ENCODE measurements at places on chromosomes 6 and 20. TPM values are rescaled to one million over a fixed set of nuclear protein-coding genes. Genes with fewer than 3 reads are reported as not detected.
A peak's percentile ranks its signal among the peaks of the same experiment; 100 is the strongest.

GRCh38 chr20:6269168-6269873, 146.5 kb upstream of the FERMT1 start:
- DNase-seq = peak; percentile 19

DNA sequence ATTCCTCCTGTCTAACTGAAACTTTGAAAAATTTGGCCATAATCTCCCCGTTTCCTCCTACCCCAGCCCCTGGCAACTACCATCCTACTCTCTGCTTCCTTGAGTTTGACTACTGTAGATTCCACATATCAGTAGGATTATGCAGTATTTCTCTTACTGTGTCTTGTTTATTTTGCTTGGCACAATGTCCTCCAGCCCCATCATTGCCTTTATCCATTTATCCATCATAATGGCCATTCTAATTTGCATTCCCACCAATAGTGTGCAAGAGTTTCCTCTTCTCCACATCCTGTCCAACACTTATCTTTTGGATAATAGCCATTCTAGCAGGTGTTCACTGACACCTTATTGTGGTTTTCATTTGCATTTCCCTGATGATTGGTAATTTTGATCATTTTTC, 202.3 kb downstream of the THBS2 start:
- DNase-seq = no peak

SOX18 gene
- total RNA-seq = 0.81 TPM

- DNase-seq = no peak
These were observed 199.3 kb downstream of the TENT5A start for GRCh38 chr6:81553216-81553615.

- no peak for DNase-seq
These were observed 21.9 kb downstream of the ADGB start for GRCh38 chr6:146620655-146621054.

OOEP gene
- total RNA-seq = 0.87 TPM

DNA sequence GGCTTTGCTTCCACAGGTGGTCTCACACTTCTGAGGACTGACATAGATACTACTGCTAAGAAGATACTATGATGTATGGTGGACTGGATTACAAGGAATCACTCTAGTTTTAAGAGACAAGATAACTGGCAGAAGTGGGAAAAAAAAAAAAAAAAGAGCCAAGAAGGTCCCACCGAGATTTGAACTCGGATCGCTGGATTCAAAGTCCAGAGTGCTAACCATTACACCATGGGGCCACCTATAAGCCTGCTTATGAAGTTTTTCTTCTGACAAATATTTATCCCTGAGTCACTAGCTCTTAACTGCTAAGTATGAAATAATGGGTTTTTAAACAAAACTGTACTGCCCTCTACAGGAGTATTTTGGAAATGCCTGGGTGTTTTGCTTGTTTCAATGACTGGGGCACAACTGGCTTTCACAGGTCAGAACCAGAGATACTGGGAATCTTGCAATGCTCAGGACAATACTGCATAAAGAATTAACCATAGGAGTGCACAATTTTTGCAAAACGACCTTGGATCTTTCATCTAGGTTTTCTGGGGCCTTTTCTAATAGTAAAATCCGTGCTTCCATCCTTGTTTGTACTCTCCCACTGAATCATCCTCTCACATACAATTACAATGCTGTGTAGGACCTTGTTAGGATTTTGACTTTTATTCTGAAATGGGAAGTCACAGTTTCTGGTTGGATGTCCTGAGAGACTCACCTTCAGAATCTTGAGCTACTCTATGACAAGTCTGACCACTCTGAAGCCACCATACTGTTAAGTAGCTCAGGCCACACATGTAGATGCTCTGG, 116.3 kb downstream of the OR2B2 start:
- DNase-seq = no peak

SYCP2 gene
- total RNA-seq = 0.69 TPM

GRCh38 chr6:81606965-81607381, 145.5 kb downstream of the TENT5A start:
- DNase-seq = no peak

DNA sequence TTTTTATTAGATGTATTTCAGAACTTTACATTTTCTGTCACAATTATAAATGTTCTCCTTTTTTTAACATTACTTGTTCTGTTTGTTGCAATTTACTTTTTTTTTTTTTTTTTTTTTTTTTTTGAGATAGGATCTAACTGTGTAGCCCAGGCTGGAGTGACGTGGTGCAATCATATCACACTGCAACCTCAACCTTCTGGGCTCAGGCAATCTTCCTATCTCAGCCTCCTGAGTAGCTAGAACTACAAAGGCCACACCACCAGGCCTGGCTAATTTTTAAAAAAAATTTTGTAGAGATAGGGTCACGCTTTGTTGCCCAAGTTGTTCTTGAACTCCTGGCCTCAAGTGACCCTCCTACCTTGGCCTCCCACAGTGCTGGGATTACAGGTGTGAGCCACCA, 15.1 kb upstream of the MBOAT1 start:
- no peak for DNase-seq

SLC35D3 gene
- 0.37 TPM for total RNA-seq

- no peak for DNase-seq
These were observed 310.2 kb upstream of the SGK1 start for GRCh38 chr6:134628154-134628553.

- DNase-seq = no peak
These were observed 19.7 kb downstream of the ZBP1 start for GRCh38 chr20:57600320-57601210.

- peak; percentile 79 for DNase-seq
These were observed 75.1 kb upstream of the DUSP22 start for GRCh38 chr6:217048-217659.

DNA sequence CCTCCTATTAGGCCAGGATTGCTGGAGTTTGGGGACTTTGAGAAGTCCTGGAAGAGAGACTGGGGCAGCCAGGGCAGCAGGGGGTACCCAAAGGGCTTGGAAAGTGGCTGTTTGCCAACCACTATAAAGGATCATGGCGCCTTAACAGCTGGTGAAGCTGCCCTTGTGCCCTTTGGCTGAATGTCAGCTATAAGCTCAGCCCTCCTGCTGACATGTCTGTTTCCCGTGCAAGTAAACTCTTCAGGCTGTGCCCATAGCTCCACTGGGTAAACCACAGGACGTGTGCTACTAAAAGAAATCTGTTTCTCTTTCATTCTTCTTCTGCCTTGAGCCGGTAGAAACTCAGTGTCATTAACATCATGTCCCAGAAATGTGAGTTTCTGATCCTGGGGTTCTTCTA, 97.3 kb downstream of the CAP2 start:
- no peak for DNase-seq

DNA sequence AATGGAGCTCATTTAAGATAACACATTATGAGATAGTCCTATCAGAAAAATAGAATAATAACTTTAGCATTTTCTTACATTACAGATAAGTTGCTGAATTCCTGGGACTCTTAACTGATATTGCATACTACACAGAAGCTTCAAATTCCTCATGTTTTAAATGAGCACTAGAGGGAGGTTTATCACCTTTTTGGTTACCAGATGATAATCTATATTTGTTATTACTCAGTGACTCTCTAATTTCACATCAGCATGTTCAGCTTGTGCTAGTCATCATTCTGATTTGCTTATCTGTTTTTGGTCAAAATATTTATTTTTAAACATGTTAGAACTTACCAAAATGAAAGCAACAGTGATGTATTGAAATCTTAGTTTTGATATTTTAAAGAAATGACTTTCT, 20.5 kb upstream of the GJA10 start:
- no peak for DNase-seq

FRK gene
- 0.18 TPM for total RNA-seq

GRCh38 chr6:49052901-49053300, 410.2 kb downstream of the MMUT start:
- no peak for DNase-seq

GRCh38 chr6:158402184-158402583, 89.9 kb downstream of the TULP4 start:
- no peak for DNase-seq

GRCh38 chr20:992801-993535, 9.1 kb downstream of the RSPO4 start:
- DNase-seq = no peak

NFYA gene
- 34.7 TPM for total RNA-seq

DNA sequence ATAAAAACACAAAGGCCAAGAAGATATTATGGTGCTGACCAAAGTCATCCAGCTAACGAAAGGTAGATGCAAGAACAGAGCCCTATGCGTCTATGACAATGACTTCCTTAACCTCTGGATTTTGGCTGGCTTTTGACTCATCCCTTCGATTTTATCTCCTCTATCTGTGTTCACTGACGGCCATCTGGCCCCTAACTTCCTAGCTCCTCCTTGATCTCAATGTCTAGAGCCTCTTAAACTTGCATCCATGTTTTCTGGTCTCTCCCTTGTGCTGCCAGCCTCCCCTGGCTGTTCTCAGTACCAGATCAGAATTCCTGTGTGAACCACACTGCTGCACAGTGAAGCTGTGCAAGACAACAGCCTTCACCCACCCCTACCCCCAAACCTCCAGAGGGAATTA, 452.9 kb downstream of the UTRN start:
- no peak for DNase-seq

- DNase-seq = no peak
These were observed 156.8 kb upstream of the GRIK2 start for GRCh38 chr6:101236709-101237108.

HLA-DRA gene
- total RNA-seq = 2.8 TPM

GRCh38 chr6:101762851-101763250, 369.3 kb downstream of the GRIK2 start:
- DNase-seq = no peak

DNA sequence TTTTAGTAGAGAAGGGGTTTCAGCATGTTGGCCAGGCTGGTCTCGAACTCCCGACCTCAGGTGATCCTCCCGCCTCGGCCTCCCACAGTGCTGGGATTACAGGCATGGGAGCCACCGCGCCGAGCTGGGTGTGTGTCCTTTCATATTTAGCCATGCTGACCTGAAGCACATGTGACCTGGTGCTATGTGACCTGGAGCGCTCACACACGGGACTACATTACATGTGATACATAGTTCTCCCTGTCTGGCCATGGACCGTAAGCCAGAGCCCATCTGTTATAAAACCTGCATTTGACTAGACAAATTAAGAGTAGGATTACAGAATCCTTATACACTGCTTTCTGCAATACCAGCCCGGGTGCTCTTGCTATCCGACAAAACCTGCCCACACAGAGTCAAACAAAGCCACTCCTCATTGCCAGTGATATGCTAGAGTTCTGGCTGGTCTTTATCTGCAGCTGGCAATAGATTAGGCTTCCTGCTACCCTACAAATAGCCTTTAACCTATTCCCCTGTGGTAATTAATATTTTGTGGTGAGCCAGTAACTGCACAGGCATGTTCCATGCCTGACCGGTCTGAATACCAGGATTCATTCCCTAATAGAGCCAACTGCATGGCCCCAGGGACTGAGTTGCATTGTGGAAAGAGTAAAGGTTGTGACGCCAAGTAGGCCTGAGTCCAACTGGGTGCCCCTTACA, 26.3 kb upstream of the FAM50B start:
- DNase-seq = no peak

POU5F1 gene
- 2,735 TPM for total RNA-seq

GRCh38 chr6:88459189-88459588, 293.0 kb upstream of the CNR1 start:
- DNase-seq = no peak

DNA sequence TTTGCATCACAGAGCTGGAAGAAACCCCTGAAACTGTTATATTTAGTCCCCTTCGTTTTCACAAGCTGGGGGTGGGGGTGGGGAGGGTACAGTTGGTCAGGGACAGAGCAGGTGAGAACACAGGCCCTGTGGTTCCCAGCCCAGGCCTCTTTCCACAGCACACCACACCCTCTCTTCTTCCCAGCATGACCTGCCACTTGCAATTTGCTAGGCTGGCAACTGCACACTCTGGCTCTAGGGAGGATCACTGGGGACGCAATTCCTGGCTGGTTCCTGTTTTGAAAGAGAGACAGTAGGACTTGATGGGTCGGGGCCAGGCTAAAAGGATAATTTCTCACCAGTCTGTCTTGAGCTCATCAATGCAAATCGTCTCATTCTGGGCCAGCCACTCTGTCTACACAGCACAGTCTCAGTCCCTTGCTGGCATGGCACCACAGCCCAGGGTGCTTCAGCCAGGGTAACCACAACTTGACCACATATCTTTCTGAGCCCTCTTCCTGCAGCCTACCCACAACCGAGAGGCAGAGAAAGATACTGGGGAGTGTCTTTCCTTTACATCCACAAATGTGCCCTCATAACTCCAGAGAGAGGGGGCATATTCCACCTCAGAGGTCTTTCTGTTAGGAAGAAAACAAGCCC, 41.7 kb upstream of the EMILIN3 start:
- no peak for DNase-seq

- no peak for DNase-seq
These were observed 4.6 kb downstream of the SLC22A16 start for GRCh38 chr6:110471726-110472365.

DNA sequence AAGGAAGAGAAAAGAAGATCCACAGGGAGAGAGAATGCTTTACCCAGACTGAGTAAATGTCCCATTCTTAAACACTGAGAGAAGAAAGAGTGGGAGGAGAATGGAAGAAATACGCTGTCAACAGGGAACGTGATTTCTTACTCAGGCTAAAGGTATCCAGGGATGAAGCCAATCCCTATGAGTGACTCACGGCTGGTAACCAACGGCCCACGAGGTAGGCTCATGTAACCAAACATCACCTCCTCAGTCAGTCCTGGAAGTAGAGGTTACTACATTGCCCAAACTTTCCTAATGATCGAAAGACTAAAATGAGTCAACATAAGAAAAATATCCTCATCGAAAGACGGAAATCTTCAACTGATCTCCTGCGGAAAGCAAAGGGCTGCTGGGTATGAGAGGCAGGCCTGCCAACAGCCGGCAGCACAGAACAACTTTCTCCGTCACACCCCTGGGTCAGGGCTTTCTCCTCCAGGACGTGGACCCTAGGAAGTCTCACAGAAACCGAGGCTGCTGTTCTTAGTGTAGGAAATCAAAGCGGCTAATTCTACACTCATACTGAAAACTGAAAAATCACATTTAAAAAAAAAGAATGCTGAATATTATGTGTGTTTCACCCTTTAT, 292.6 kb downstream of the GMDS start:
- no peak for DNase-seq

- no peak for DNase-seq
These were observed 143.6 kb downstream of the VEGFA start for GRCh38 chr6:43913375-43914271.

RAMACL gene
- total RNA-seq = 0.30 TPM

C6orf118 gene
- 0.25 TPM for total RNA-seq

TRIM15 gene
- 0.35 TPM for total RNA-seq

DNA sequence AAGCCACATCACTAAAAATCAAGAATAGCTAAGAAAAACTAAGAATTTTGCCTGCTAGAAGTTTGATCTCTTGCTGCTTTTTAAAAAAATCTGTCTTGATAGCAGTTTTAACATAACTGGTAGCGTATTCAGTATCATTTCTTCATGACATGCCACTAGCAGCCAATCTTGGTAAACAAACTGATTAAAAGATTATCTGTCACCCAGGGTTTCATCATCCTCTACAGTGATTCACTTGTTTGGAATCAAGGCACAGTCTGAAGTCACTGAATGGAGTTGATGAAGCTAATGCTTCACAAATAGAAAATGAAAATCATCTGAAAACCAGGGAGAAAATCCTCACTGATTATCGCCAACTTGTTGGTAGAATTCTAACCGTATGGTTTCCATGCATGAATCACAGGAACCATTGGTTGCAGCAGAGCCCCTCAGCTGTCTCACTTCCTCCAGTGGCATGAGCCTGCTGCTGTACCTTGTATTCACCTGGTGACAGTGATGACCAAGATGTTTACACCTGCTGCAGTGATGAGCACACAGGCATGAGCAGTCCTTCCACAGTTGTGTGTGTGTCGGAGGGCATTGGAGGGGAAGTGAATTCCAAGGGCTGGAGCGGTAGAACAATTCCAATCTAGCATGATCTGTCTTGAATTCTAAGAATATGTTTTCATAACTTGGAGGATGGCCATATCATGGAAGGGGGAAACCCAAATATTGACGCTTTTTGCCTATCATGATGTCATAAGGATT, 275.0 kb downstream of the KHDC1L start:
- no peak for DNase-seq

SIRPD gene
- total RNA-seq = not detected
